HS-5 (cell line): ENCODE measurements at places on chromosomes 5 and 9.

- no peak for DNase-seq
These were observed 223.8 kb downstream of the TLE1 start for GRCh38 chr9:81465468-81466011.

- DNase-seq: no peak
These were observed 41.7 kb upstream of the IL17B start for GRCh38 chr5:149420545-149421371.

GRCh38 chr5:110496276-110496675 is 230.2 kb downstream of the TMEM232 start:
- no peak for DNase-seq

DNA sequence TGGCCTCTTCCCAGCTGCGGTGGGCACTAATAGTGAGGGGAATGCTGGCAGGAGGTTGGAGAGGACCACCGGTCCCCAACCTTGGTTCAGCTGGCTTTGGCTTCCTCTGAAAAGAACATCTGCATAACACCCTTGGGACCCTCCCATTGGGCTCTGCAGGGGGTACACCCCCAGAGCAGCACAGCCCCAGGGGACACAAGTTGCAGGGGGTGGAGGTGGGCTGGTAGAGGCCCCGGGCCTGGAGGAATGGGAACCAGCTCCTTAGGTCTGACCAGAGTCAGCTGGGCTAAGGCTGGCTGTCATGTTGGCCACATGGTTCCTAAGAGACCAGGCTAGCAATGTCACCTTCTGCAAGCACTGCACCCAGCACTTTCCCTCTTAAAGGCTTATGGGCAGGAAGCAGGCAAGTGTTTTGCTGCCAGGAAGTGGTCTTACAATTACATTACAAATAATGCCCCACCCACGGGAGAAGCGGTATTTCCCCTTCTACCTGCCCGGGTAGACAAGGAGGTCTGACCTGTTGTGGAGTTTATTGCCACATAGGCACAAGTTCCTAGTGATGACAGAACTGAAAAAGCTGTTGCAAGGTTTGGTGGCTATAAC is 18.1 kb downstream of the GCNT4 start:
- DNase-seq: no peak

- no peak for DNase-seq
These were observed 60.5 kb upstream of the IL6ST start for GRCh38 chr5:56055287-56055686.

- no peak for DNase-seq
These were observed 2.8 kb upstream of the UBAP1 start for GRCh38 chr9:34176089-34176488.

DNA sequence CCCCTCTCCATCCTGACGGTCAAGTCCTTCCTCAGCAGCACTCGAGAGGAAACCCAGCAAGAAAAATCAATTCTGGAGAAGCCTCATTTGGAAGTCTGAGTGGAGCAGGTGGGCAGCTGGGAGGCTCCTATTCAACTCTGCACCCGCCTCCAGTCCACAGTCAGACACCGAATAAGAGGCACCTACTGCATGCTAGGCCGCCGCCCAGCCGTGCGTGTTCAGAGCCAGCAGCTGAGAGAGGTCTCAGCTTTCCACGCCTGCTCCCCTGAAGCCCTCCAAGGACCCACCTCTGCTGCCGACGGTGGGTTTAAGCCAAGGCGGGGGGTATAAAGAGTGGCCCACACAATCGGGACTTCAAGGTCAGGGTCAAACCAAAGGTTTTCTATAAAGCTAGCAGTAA is 41.9 kb downstream of the VAV2 start:
- DNase-seq: no peak

- DNase-seq: no peak
These were observed 255.5 kb downstream of the PDE4D start for GRCh38 chr5:59637884-59638580.

- DNase-seq: no peak
These were observed 291.3 kb upstream of the CD180 start for GRCh38 chr5:67487862-67488261.

DNA sequence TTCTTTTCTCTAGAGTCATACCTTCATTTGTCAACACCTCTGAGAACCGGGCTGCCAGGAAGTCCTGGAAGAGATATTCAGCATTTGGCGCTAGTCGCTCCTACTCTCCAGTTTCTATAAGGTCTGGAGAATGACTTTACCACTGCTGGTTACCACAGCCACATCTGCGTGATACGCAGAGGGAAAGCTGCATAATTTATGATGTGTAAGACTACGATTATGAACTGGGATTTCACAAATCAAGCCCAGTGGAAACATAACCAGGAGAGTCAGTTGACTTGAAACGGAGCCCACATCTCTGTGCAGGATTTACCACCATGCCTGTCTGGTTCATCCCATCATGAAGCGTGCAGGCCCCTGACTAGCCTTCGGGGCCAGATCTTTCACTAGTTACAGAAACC is 72.6 kb downstream of the FGF1 start:
- peak; percentile 32 for DNase-seq

DNA sequence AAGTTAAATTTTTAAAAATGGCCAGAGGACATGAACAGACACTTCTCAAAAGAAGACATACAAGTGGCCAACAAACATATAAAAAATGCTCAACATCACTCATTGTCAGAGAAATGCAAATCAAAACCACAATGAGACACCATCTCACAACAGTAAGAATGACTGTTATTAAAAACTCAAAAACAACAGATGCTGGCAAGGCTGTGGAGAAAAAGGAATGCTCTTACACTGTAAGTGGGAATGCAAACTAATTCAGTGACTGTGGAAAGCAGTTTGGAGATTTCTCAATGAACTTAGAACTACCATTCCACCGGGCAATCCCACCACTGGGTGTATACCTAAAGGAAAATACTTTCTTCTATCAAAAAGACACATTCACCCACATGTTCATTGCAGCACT is 168.5 kb upstream of the PIK3R1 start:
- DNase-seq: peak; percentile 58

- DNase-seq: peak; percentile 33
These were observed 164.0 kb downstream of the TTC39B start for GRCh38 chr9:15142878-15143534.

DNA sequence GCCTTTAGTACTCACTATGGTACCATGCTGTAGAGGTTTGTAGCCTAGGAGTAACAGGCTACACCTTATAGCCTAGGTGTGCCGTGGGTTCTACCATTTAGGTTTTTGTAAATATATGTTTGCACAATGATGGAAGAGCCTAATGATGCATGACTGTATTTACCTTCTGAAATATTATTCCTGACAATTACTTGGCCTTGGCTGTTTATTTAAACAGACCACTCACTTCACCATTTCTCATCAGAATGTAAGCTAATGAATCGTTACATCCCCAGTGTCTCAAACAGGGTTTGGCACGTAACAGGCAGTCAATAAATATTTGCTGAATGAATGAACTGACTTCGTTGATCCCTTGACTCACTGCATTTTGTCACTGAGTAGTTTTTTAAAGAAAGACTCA is 93.1 kb downstream of the MED27 start:
- peak; percentile 38 for DNase-seq

GRCh38 chr9:70110194-70111041 is 66.8 kb downstream of the MAMDC2 start:
- DNase-seq: no peak

GRCh38 chr5:125343015-125343414 is 596.6 kb upstream of the ZNF608 start:
- DNase-seq: no peak

- no peak for DNase-seq
These were observed 732.7 kb downstream of the SEMA5A start for GRCh38 chr5:8813180-8813579.

GRCh38 chr5:52674815-52675545 is 112.7 kb upstream of the ITGA1 start:
- DNase-seq: peak; percentile 81

- DNase-seq: no peak
These were observed 43.7 kb upstream of the ELOVL7 start for GRCh38 chr5:60887746-60888145.

GRCh38 chr9:114016629-114017423 is 61.3 kb downstream of the AMBP start:
- DNase-seq: no peak

- no peak for DNase-seq
These were observed 72.3 kb downstream of the NIPSNAP3B start for GRCh38 chr9:104836235-104836634.

DNA sequence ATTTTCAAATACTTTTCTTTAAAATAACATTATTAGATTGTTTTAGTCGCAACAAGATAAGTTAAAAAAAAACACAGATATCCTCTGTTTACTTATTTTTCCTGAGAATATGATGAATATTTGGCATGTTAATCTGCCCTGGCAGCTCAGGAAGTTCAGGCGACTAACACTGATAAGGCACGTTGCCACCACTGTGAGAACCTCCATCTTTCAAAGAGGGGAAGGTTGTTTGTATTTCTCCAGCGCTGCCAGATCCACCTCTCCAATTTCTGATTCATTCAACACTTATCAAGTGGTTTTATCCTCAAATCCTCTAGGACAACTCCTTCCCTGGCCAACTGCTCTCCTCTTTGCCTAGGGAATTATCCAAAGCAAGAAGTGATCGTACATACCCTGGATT is 21.8 kb downstream of the CTNNAL1 start:
- no peak for DNase-seq

DNA sequence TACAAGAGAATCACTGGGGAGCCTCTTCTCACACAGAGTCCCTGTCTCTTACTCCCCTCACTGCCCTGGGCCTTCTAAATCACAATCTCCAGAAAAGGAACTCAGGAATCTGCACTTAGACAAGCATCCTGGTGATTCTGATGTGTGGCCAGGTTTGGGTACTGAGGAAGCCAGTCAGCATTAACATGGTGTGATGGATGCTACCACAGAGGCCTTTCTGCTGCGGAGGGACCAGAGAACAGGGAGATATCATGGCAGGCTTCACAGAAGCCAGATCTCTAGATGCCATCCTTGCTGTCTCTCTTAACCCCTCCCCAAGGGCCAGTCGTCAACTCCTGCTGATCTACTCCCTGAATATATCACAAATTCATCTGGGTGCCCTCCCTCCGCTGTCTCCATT is 1.6 kb downstream of the ANKS6 start:
- DNase-seq: no peak

DNA sequence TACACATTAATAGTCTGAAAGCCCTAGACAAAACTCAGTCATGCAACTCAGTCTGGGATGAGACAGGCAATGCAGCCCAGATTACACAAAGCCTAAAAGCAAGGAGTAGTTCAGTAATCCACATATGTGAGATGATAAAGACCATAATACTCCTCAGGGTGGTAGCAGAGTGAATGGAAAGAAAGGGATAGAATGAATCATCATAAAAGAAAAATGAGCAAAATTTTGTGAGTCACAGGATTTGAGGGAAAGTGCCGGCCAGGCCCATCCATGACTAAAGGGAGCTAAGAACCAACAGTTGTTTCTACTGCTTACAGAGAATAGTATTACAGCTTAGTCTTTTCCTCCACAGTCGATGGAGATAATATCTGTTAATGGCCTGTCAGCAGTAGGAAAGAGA is 90.0 kb upstream of the POU5F2 start:
- DNase-seq: peak; percentile 74

- peak; percentile 68 for DNase-seq
These were observed 43.7 kb upstream of the TMEM252 start for GRCh38 chr9:68584189-68585033.

DNA sequence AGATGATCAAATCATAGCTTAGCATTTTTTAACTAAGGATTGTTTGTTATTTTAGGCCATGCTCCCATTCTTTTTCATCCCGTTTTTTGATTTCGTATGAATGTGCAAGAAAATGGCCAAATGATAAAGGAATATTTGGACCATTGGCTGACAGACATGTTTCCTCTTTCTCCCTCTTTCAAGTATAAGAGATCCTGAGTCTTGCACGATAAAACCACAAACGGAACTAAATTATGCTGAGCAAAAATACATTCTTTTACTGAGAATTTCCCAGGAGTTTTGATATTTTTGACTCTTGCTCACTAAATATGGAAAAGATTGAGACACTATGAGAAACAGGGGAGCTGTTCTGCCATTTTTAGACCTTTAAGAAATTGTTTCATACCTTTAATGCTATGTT is 90.4 kb upstream of the KLF9 start:
- no peak for DNase-seq

- no peak for DNase-seq
These were observed 5.1 kb upstream of the WDR5 start for GRCh38 chr9:134130503-134131375.

- DNase-seq: no peak
These were observed 65.6 kb downstream of the ANXA2R start for GRCh38 chr5:42974536-42974935.

DNA sequence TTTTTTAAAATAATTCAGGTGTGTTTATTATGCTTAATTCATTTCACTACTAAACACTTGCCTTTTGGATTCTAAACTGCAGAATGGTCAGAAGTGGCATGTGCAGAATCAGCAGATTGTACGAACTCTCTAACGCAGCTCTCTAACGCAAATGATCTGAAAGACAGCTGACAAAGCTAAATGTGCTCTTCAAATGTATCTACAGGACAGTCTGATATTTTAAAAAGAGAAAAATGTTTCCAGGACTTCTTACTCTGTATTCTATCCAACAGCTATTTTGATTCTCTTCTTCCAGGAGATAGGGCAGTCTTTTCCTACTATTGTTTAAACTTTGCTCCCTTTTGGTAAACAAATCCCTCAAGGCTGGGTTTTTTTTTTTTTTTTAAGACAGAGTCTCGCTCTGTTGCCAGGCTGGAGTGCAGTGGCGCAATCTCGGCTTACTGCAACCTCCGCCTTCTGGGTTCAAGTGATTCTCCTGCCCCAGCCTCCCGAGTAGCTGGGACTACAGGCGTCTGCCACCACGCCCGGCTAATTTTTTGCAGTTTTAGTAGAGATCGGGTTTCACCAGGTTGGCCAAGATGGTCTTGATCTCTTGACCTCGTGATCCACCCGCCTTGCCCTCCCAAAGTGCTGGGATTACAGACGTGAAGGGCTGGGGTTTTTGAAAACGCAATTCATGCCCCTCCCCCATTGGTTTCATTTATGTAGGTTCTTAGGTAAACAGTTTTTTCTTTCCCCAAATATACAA is 1.2 kb downstream of the NMRK1 start:
- no peak for DNase-seq

GRCh38 chr9:124011460-124012301 is at the start of gene LHX2:
Gene LHX2, plus strand, starts transcription at chr9:124011768. Its CDS starts 581 bp downstream, at chr9:124012349.
- DNase-seq: peak; percentile 29

DNA sequence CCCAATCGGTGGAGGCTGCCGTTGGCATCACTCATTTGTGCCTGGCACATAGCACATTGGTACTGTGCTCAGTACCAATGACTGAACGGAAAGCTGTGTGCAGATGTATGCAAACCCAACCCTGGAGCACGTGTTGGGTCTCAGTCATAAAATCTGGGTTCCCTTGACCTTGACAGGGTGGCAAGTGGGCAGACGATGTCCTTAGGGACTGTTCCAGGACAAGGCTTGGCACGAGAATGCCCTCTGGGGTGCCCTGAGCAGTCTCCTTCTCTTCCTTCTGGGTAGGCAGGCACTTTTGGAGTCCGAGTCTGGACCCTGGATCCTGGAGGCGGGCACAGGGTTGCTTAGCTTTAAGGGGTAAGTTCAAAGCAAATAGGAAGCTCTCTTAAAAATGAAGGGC is 75.8 kb downstream of the MACROH2A1 start:
- DNase-seq: no peak

GRCh38 chr9:128091144-128091543 is 23.1 kb downstream of the SLC25A25 start:
- DNase-seq: no peak

GRCh38 chr5:179680014-179680779 is 637 bp downstream of the CBY3 start:
- DNase-seq: no peak

GRCh38 chr5:170345971-170346370 is 43.2 kb downstream of the KCNMB1 start:
- no peak for DNase-seq

GRCh38 chr5:175102717-175103116 is 341.3 kb downstream of the DRD1 start:
- no peak for DNase-seq
